ENCODE measurements at places on chromosomes 3 and 15.

- DNase-seq: peak; percentile 3
Measured at GRCh38 chr3:134078169-134078831, 48.6 kb upstream of the SLCO2A1 start.

DNA sequence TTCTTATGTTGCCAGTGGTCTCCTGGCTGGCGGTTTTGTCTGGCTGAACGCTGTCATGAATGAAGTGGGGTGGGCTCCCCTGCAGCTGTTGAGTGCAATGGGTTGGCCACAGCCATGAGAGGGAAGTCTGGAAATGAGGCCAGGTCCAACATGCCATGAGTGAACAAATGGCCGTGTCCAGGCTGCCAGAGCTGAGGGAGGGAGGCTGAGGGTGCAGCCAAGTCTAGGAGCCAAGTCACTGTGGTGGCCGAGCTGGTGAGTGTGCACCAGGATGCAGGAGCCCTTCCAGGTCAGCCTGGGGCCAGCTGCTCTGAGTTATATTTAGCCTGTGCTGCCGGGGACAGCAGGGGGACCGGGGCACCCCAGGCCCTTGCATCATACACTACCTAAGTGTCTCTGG, 24.7 kb upstream of the PRR23E start:
- DNase-seq: peak; percentile 66

DNA sequence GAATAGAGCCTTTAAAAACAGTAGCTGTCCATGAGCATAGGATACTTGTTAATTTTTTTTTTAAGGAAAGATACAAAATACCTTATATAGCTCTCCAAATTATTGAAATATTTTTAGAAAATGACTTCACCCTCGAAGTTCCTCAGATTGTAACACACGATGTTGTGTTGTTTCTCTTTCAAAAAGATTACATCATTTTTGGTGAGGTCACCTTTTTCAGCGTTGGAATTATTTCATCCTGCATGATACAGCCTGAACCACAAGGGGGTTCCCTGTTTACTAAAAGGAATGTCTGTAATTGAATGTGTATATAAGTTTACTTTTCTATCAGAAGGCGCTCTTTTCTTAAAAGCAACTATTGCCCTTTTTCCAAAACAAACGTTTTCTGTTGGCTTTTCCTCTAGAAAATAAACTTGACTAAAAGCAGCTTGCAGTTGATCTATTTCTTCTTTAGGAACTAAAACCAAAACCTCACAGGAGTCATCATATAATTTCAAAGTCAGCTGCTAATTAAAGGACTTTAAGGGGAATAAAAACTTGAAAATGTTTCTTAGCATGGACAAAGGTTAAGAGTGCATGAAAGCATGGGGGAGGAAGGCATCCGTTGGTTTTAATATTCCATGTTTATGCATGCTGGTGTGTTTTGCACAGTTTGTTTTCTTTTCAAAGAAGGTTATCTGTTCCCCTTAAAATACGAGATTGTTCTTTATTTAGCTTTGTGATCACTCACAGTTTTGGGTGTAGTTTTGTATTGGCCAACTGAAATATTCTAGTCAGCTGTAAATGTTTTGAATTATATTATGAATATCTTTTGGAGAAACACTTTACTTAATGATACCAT, 29.4 kb downstream of the LYSMD4 start:
- no peak for DNase-seq

- no peak for DNase-seq
Measured at GRCh38 chr15:81349271-81349670, 24.7 kb downstream of the TMC3 start.

GRCh38 chr3:18134386-18135059, 290.6 kb downstream of the SATB1 start:
- no peak for DNase-seq

DNA sequence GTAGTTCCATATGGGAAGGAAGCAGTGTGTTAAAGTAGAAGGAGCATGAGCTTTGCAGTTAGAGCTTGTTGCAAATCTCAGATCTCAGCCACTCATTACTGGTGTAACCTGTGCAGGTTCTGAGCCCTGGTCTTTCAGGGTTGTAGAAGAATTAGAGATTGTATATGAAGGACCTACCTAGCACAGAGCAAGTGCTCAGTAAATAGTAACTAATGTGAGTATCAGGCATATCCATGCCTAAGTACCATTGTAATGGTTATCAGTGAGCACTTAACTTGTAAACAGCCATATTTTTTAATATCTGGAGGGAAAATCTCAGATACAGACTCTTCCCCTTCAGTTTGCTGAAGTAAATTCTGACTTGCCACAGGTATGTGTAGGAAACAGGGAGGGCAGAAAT, 59.3 kb downstream of the MAP6D1 start:
- no peak for DNase-seq

DNA sequence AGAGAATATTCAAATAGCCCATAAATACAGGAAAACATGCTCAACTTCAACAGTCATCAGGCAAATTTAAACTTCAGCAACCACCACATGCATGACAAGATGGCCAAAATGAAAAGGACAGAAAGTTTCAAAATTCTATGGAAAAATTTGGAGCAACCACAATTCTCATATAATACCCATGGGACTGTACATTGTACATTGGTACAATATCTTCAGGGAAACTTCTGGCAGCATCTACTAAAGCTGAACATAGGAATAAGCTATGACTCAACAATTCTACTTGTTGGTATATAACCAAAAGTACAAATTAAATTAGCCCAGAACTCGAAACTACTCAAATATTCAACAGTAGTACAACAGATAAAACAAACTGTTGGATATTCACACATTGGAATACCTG, 847.6 kb downstream of the TBL1XR1 start:
- no peak for DNase-seq

GRCh38 chr15:39616731-39617455, 36.0 kb downstream of the THBS1 start:
- no peak for DNase-seq

DNA sequence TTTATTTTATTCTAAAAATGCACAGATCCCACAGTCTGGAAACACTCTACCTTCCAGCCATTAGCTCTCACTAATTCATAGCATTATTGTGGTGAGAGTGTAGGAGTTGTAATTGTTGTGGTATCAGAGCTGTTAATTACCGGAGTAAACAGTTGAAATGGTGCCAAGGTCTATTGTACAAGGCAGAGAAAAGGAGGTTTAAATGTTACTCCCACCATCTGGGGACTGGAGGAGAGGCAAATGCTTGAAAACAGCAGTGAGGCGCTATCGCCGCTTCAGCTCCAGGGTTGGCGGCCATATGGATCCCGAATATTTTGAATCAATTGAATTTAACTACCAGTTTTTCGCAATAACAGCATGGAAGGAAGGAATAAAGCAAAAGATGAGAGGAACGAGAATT, 113.1 kb upstream of the C15orf61 start:
- no peak for DNase-seq

DNA sequence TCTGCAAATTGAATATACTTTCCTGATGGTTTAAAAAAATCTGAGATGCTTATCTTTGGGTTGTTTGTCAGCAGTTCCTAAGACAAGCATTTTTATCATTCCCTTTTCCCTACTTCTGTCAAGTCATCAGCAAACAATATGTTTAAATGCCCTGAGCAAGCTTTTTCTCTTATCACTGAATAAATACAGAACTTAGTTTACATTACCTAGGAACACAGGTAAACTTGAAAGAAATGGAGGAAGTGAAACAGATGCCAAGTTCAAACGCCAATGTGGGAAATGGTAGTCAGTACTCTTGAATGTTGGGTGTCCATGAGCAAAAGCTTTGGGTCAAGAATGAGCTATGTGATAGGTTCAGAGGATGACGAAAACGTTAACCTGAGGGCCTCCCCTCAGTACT, 17.2 kb upstream of the TCAIM start:
- DNase-seq: no peak

DNA sequence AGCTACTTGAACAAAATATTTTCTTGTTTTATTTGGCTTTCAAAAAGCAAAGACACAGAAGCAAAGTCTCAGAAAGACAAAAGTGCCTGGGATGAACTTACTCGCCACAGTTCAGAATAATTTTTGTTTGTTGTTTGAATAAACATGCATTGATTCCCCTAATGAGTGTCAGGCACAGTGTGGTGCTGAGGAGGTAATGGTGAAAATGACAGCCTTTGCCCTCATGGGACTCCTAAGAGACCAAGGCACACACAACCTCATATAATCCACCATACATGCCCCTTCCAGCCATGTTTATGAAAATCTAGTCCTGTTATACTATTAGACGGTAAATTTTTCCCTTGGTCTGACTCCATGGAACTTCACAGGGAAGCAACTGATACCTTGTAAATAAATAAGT, 2.5 kb downstream of the GOLIM4 start:
- no peak for DNase-seq

GRCh38 chr3:71977525-71977924, 192.6 kb upstream of the PROK2 start:
- no peak for DNase-seq

DNA sequence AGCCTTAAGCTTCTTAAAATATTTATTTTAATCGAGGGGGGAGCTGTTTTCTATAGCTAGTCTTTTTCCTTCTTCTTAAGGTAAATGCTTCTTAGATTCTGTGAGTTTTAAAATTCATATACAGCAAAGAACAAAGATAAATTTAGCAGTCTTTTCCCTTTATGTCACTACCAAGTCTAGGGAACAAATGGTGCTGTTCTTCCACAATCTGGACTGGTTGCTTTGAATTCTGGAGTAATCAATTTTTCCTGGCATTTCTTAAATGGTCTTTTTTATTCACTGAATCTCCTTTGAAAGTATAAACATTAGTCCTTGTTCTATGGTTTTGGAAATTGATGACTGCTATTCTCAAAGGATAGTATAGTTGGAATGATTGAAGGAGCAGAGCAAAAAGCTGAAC, 82.8 kb downstream of the CHL1 start:
- DNase-seq: no peak

GRCh38 chr3:63909431-63909830, 2.8 kb downstream of the SCAANT1 start:
- DNase-seq: no peak

GRCh38 chr3:42501321-42501680, 1.1 kb upstream of the VIPR1 start:
- peak; percentile 57 for DNase-seq

- no peak for DNase-seq
Measured at GRCh38 chr3:180467177-180467576, 134.8 kb upstream of the TTC14 start.

DNA sequence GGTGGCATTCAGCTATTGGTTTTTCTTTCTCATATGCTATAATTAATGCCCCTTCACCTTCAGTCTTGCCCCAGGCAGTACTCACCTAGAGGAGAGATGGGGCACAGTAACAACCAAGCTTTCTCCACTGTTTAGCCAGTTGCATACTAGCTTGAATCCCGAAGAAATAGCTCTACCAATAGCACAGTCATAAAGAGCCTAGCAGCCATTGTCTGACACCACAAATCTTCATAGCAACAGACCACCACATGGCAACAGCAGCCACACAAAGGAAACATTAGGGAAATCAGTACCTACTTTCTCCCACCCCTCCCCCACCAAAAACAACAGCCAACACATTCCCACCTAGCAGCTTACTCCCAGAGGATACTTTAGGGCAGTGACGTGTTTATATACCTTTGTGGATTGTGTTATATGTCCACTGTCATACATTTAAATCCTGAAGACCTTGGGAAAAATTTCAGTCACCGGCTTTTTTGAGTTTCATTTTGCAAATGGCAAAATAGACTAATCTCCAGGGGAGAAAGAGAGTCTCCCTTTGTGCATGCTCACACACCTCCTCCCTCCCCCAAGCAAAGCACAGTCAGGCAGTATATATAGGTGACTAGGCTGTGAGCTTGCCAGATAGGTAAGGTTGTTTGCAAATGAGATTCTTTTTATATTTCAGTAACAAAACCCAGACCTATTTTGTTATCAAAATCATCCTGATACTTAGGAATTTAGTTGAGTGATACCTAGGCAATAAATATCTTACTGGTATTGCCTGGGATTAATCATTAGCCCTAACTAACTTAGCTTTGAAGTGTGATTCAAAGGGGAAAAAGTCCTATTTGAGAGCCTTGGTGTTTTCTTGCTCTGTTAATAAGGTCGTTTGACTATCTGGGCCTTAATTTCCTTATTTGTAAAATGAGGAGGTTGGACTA, 140.6 kb downstream of the RBPMS2 start:
- no peak for DNase-seq

DNA sequence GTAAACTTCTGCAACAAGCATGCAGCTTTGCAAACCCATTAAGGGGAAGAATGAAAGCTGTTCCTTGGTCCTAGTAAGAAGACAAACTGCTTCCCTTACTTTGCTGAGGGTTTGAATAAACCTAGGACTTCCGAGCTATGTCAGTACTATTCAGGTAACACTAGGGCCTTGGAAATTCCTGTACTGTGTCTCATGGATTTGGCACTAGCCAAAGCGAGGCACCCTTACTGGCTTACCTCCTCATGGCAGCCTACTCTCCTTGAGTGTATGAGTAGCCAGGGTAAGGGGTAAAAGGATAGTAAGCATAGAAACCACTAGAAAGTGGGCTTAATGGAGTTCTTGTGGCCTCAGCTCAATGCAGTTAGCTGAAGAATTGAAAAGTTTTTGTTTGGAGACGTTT, 224.2 kb downstream of the P3H2 start:
- no peak for DNase-seq

GRCh38 chr3:1082108-1082507, 10.7 kb upstream of the CNTN6 start:
- no peak for DNase-seq

DNA sequence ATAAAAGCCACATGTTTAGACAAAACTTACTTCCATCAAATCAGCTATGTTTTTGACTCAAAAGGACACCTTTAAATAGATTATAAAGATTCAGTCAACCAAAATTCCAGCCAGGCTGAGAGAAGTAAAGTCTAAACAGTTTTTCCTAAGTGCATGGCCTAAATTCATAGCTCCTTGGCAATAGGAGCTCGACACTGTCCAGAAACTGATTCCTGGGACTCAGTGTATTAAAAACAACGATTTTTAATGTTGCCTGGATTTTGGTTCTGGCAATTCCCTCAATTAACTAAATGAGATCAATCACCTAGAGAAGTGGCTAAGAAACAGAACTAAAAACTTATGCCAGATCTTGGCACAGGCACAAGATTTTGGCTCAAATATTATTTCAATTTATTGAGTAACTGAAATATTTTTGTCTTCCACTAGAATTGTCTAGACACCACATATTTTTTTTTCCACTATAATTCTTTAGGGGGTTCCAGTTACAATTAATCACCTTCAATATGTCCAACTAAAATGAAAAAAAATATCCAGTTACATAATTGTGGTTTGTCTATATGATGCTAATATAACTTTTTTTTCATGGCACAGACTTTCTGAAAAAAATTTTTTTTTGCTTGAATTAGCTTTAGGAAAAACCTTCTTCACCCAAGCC, 135.9 kb downstream of the TFDP2 start:
- no peak for DNase-seq

DNA sequence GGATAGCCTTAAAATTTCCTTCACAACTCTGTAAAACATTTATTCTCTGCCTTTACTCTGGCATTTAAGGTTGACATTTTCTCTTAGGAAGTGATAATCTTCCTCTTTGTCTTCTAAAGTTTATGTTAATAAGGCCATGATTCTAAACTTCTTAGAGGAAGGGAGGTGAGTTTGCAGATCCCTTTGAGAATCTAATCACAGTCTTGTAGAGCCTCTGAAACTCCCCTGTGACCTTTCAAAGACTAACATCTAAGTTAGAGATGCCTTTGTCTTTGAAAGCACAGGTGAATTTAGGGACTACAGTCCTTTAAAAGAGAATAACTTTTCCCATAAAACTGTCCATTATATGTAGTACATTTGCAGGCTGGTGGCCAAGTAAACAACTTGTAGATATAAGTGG, 115.1 kb downstream of the PLCL2 start:
- no peak for DNase-seq

All from left forelimb (tissue), 1 donor.